Effector CD4-positive, alpha-beta T cell (primary cell): ENCODE measurements at places on chromosomes 2 and 18.

DNA sequence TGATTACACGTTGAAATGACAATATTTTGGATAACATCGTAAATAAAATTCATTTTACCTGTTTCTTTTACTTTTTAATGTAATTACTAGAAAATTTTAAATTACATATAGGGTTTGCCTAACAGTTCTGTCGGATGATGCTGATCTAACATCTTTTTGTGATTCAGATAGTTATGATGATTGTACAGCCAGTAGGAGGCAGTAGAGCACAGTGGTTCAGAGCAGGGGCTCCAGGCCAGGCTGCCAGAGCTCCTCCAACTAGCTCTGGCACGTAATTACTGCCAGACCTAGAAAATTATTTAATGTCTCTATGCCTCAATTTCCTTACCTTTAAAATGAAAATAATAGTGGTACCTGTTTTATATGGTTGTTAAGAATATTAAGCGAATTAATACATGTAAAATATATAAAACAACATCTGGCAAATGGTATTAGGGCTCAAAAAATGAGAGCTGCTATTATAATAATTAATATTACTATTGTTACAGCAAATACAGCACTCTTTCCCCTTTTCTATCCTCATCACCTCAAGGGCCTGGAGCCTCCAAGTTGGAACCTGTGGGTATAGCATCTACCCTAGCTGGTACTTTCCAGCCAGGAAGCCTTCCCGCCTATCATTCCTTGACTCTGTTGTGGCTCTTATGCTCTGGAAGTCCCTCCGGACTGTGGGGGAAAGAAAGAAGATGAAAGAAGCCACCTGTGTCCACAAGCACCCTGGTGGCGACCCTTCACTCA is 47.7 kb upstream of the PLA2R1 start:
- DNase-seq = peak; percentile 16

DNA sequence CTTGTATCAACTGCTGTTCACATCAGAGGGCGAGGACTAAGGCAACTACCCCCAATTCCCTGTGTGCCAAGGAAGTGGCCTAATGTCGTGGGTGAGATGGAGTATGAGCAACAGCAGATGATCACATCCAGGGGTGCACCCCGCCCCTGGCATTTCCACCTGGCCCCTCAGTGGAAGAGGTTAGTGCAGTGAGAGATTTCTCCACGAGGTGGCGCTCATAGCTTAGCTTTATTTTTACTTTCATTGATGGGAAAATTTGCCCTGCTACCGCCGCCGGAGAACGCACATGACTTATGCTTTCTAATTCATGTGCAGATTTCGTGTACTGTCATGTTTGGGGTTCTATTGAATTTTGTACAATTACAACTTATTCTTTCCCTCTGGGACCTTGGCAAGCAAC is 470.6 kb upstream of the MEX3C start:
- peak; percentile 5 for DNase-seq

GRCh38 chr2:28544405-28544921 is 48.6 kb downstream of the PLB1 start:
- peak; percentile 17 for DNase-seq

- DNase-seq = no peak
These were observed 15.6 kb upstream of the ACTG2 start for GRCh38 chr2:73877071-73877802.

- DNase-seq = no peak
These were observed 607.5 kb upstream of the SLC39A10 start for GRCh38 chr2:195049372-195050031.
